ENCODE measurements at places on chromosomes 2 and 18.

DNA sequence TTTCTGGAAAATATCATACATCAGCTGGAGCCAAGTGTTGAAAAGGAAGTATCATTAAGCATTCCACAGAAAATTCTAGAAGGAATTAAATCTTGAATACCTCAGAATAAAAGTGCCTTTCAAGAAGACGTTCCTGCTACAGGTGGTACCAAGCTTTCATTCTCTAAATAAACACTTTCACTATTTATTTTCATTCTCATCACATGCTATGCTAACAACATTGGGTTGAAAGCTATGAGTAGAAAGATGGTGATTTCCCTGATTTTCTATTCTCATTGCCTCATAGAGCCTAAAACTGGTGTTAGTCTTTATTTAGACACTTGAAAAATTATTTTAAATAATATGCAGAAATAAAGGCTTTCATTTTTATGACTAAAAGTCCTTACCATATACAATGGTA lies 324.7 kb downstream of the LRP1B start:
- no peak for DNase-seq

DNA sequence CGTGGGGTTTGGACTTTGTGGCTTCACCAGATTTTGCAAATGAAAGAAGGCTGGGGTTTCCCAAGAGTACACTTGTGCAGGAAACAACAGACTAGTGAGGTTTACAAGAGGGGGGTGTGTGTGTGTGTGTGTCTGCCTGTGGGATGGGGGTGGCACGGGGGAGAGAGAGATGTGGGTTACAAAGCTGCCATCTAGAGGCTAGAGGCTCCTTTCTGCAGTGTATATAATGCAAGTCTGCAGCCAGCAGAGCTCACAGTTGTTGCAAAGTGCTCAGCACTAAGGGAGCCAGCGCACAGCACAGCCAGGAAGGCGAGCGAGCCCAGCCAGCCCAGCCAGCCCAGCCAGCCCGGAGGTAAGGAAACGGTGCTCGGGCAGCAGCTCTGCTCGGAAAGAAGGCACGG lies at the start of gene ACKR3:
TSS of gene ACKR3 (plus strand) at position 253 of the 401 bp plus-strand sequence. CDS start 10,641 bp downstream, outside the sequence.
- peak; percentile 79 for DNase-seq

GRCh38 chr18:46264255-46264654 lies 160.1 kb downstream of the HAUS1 start:
- DNase-seq = peak; percentile 51

DNA sequence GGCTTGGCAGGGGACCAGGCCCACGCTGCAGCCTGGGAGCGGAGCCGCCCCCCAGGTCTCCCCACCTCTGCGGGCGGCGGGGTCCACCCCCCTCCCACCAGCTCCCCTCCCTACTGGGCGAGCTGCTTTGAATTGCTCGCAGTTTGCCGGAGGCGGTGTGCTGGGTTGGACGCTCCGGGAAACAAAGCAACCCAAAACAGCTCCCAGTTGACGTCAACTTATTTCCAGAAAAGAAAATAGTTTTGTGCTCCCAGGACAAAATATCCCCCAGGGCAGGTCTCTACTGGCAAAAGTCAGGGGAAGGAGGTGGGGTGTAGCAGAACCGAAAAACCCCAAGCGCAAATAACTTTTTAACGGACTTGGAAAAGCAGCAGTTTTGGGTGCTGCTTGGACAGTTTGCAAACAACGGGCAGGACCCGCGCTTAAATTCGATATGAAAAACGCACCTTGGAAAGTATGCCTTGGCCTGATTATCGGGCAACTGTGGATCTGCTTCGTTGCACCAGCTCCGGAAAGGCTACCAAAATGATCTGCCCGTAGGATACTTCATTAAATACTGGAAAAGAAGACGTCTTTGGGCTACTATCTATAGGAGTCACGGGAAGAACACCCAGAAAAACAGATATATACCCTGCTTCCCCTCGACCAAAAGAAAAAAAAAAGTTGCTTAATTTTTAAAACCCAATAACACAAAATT lies 2.8 kb upstream of the KCTD1 start:
- no peak for DNase-seq

DNA sequence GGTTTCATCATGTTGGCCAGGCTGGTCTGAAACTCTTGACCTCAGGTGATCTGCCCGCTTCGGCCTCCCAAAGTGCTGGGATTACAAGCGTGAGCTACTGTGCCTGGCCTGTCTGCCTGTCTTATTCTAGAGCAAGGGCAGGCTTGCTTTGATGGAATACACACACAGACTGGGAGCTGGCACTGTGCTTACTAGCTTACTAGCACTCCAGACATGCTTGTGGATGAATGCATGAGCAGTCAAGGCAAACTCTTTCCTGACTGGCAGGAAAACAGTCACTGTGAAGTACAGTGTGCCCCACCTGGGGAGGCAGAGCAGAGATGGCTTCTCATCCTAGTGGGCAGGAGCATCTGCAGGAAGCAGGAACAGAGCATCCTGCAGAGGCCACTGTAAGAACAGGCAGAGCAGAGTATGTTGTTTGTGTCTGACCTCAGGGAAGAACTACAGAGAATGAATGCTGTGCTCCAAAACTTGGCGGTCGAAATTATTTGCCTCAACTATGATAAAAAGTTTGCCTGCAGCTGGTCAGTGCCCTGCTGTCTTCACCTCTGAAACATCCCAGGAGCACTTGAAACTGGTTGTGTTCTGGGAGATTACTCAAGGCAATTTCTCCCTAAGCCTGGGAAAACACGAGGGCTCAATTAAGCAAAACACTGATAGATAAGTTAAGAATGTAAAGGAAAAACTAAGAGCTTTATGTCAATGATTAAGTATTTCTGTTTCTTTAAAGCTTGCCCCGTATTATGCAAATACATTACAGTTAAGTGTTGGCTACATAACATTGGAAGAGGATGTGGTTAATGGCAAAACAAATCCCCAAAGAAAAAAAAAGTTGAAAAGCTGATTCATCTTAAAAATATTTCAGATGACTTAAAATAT lies 102.4 kb downstream of the VAPA start:
- peak; percentile 38 for DNase-seq

GRCh38 chr2:218305383-218305782 lies 13.1 kb upstream of the TMBIM1 start:
- no peak for DNase-seq

DNA sequence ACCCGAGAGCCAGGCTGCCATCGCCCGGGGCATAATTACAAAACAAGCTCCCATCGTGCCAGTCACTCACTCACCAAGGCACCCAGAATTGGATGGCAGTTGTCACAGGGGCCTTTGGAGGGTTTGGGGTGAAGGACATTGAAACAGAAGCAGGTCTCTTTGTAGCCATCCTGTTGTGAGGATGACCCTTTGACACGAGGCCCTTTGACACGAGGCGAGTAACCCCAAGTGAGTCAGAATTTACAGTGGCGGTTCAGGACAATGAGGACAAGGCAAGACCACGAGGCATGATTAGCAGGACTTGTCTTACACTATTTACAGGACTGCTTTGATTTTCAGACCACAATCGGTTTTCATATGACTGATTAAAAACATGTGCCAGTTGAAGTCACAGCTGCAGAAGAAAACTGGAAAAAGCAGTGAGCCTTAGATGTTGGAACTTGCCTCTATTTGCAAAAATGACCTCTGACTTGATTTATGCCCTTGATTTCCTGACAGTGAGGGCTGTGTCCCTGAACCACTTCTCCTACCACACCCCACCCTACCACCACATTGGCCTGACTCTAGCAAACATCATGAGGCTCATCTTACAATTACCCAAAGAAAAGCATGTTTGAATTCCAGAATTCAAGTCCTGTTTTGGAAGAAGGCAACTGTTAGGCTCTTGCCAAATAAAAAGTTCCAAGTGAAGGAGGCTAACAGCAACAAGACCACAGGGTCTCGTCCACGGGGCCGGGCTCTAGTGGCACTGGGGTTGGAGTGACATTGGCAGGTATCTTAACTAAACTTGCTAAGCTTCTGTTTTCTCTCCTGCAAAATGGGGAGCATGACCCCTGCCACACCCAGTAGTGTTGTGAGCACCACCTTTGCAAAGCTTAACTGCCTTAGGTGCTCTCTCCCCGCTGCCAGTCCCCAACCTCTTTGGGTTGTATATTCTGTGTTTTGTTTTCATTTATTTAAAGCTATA lies 64.4 kb upstream of the FOSL2 start:
- no peak for DNase-seq

GRCh38 chr2:18976168-18976961 lies 382.1 kb downstream of the OSR1 start:
- DNase-seq = peak; percentile 43

DNA sequence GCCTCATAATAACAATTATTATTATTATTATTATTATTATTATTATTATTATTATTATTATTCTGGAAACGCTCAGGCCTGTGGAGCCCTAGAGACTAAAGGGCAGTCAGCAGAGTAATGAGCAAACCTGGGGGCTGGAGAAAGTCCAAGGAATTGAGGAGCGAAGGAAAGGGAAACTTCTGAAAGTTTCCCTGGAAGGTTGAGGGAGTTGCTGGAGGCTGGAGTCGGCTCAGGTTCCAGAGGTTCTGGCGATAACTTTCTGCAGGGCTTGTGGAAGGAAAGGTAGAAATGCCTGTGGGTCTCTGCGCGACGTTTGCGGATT lies 9.2 kb downstream of the POU3F3 start:
- no peak for DNase-seq

- DNase-seq = no peak
Observed at GRCh38 chr2:28809927-28810326, 707 bp upstream of the SPDYA start.

DNA sequence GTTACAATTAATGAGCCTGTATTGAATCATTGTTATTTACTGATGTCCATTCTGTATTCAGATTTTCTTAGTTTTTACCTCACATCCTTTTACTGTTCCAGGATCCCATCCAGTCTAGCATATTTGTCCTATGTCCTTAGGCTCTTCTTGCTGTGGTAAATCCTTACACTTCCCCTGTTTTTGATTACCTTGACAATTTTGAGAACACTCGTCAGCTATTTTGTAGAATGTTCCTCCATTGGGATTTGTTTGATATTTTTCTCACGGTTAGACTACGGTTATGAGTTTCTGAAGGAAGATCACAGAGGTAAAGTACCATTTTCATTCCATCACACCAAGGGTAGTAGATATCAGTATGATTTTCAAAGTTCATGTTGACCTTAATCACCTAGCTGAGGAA lies 202.3 kb downstream of the AKAIN1 start:
- DNase-seq = no peak

DNA sequence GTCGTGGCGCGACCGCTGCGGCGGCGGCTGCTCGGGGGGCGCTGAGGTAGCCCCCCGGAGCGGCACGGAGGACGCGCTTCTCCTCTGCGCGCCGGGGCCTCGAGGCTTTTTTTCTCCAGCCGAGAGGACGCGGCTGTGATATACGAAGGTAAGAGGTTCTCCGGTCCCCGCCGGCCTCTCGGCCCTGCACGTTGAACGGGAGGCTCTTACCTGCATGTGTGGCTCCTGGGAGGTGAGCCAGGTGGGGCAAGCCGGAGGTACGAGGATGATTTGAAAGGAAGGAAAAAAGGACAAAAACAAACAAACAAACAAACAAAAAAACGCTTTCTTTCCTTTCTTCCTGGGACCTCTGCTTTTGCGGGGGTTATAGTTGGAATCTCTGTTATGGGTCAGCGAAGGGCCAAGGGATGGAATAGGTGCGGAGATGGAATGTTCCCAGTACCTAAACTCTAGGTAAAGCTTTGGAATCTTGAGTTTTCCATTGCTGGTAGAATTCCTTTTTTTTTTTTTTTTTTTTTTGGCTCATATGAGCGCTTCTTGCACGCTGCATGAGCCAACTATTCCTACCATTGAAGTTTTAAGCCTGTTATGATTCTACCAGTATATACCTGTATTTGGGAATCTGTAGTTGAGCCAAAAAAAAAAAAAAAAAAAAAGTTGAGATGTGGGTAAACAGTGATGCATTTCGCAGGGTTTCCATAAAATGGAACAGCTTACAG lies 674 bp downstream of the PTPN4 start:
- DNase-seq = peak; percentile 35

DNA sequence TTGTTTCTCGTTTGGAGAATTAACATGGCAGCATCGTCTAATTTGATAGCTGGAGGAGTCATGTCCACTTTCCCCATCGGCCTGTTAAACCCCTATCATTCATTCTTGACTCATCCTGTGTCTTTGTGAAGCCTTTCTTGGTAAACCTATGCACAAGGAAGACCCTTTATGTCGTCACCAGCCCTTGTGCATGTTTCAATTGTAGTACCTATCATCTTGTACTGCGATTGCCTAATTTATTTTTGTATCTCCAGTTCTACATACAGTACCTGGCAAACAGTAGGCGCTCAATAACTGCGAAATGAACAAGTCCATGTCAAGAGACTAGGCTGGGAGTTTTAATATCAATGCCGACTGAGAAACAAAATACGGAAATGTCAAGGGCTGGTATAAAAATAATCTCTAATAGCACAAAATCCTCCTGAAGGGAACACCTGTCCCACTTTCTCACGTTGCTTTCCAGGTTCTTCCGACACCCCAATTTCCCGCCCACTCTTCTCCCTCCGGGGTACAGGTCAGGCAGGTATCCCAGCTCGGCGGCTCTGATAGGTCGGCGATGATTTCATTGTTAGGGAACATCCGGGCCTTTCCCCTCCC lies 1.3 kb upstream of the PPM1B start:
- DNase-seq = no peak

- no peak for DNase-seq
Observed at GRCh38 chr18:43875511-43875910, 598.2 kb upstream of the SYT4 start.

DNA sequence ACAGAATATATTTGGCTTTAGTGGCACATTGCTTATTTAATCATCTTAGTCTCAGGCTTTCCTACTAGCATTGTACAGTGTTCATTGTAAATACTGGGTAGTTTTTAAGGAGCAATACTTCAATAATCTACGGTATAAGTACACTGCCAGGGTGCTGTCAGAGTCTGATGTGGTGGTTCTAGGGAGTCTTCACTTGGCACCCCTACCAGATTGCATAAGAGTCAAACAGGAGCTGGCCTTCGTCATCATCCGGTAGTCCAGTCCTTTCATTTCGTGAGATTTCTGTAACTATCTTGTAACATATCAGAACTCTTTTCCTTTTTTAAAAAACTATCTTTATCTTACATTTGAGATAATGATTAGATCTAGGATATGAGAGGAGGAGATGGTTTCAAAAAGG lies 91.1 kb downstream of the ZNF532 start:
- DNase-seq = no peak

DNA sequence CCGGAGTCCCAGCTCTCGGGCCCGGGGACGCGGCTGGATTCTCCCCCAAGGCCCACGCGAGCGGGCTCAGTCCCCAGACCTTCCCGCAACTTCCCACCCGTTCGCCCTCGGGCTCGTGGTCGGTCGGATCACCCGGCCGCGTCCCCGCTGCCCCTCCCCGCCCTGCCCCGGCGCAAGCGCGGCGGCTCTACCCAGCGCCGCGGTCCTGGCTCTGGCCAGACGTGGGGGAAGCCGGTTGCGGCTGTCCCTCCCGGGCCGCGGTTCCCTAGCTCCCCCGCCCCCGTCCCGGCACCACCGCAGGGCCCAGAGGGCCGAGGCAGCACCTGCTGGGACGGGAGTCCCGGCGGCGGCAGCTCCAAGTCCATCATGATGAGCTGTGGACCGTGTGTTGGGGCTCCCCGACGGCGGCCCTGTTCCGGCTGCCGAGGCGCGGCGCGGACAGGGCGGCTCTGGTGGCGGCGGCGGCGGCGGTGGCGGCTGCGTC lies 276 bp downstream of the NFE2L2 start:
- DNase-seq = no peak

DNA sequence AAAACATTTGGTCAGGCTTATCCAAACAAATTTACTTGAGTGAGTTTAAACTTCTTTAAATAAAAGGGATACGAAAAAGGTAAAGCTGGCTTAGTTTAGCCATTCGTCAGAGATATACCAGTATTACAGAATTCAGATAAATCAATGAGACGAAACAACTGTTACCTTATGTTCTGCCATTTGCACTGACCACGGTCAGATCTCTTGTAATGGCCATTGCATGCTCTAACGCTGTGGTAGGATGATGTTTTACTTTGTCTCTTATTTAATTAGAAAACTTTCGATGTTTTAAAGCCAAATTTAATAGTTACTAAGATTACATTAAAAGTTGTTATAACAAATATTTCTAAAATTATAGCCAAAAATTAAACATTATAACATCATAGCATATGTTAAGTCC lies 1.5 kb downstream of the C18orf54 start:
- DNase-seq = peak; percentile 0
